Articular chondrocyte of knee joint (primary cell): ENCODE measurements at places on chromosomes 13 and 19. TPM values are rescaled to one million over a fixed set of nuclear protein-coding genes. Genes with fewer than 3 reads are reported as not detected.

C13orf42 gene
- not detected in 2 replicates for total RNA-seq

IQCN gene
- total RNA-seq = 1.3 and 2.1 TPM in 2 replicates

TEX29 gene
- not detected in 2 replicates for total RNA-seq

FBXO27 gene
- 1.8 and 6.7 TPM in 2 replicates for total RNA-seq

SULT2A1 gene
- not detected in 2 replicates for total RNA-seq

ZNF536 gene
- not detected in 2 replicates for total RNA-seq

MBNL2 gene
- 90.8 and 92.0 TPM in 2 replicates for total RNA-seq

ZNF491 gene
- total RNA-seq = 5.6 and 7.5 TPM in 2 replicates

OCEL1 gene
- 3.7 and 4.1 TPM in 2 replicates for total RNA-seq

ADM5 gene
- 0.32 and 0.39 TPM in 2 replicates for total RNA-seq

ZNF490 gene
- 10.7 and 14.8 TPM in 2 replicates for total RNA-seq

TRPC4 gene
- under 0.01 TPM in 1 of 2 replicates, not detected in the other for total RNA-seq

SUGP1 gene
- 28.5 and 33.2 TPM in 2 replicates for total RNA-seq

ASF1B gene
- total RNA-seq = 5.0 and 8.8 TPM in 2 replicates

KIR2DL1 gene
- total RNA-seq = not detected in 2 replicates

KIR3DL1 gene
- total RNA-seq = not detected in 2 replicates

LRRC63 gene
- total RNA-seq = not detected in 2 replicates

SYDE1 gene
- 27.3 and 33.3 TPM in 2 replicates for total RNA-seq

THSD1 gene
- total RNA-seq = 22.0 and 34.0 TPM in 2 replicates

KIR2DL3 gene
- not detected in 2 replicates for total RNA-seq

NCCRP1 gene
- 0.13 TPM in 1 of 2 replicates, not detected in the other for total RNA-seq

PSG11 gene
- total RNA-seq = 0.11 TPM in 1 of 2 replicates, not detected in the other

R3HDM4 gene
- 28.9 and 34.1 TPM in 2 replicates for total RNA-seq

EIF3K gene
- 297 and 356 TPM in 2 replicates for total RNA-seq

S1PR4 gene
- total RNA-seq = not detected in 2 replicates

SARS2 gene
- total RNA-seq = 10.2 and 14.1 TPM in 2 replicates

KLK15 gene
- total RNA-seq = not detected in 2 replicates

SIAH3 gene
- total RNA-seq = under 0.01 TPM in 1 of 2 replicates, not detected in the other

MEF2B gene
- 0.26 TPM in 1 of 2 replicates, not detected in the other for total RNA-seq

COX7A1 gene
- total RNA-seq = 13.7 and 21.0 TPM in 2 replicates

OR7A5 gene
- not detected in 2 replicates for total RNA-seq

OR4F17 gene
- not detected in 2 replicates for total RNA-seq

ZNF888 gene
- total RNA-seq = 3.9 and 6.2 TPM in 2 replicates

ZNF575 gene
- total RNA-seq = 0.11 and 0.26 TPM in 2 replicates

ADAMTSL5 gene
- total RNA-seq = 2.6 and 4.2 TPM in 2 replicates

INSL3 gene
- total RNA-seq = not detected in 2 replicates

JSRP1 gene
- not detected in 2 replicates for total RNA-seq

ZIC2 gene
- total RNA-seq = not detected in 2 replicates

SWSAP1 gene
- total RNA-seq = 0.43 and 0.91 TPM in 2 replicates

CEACAM18 gene
- not detected in 2 replicates for total RNA-seq

NXNL1 gene
- not detected in 2 replicates for total RNA-seq

PSG1 gene
- 0.39 TPM in 1 of 2 replicates, not detected in the other for total RNA-seq

DHPS gene
- 31.4 and 38.3 TPM in 2 replicates for total RNA-seq

PGLYRP2 gene
- not detected in 2 replicates for total RNA-seq
